ENCODE measurements at places on chromosomes 7 and 10.

DNA sequence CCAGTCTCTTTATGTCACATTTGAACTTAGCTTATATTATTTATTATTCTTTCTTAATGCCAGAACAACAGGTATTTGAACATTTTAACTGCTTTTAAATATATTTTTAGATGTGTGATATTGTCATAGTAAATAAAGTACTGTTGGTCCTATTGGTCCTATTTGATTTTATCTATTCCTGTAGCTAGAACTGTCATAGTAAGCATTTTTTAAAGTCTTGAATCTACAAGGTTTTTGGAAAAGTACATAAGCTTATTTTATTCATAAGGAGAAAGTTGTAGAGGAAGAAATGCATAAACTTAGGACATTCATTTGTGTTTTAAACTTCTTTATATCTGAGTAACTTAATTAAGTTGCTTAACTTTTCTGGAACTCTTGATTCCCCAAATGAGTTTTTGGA lies 136.0 kb downstream of the PHF14 start:
- DNase-seq, result no peak

DNA sequence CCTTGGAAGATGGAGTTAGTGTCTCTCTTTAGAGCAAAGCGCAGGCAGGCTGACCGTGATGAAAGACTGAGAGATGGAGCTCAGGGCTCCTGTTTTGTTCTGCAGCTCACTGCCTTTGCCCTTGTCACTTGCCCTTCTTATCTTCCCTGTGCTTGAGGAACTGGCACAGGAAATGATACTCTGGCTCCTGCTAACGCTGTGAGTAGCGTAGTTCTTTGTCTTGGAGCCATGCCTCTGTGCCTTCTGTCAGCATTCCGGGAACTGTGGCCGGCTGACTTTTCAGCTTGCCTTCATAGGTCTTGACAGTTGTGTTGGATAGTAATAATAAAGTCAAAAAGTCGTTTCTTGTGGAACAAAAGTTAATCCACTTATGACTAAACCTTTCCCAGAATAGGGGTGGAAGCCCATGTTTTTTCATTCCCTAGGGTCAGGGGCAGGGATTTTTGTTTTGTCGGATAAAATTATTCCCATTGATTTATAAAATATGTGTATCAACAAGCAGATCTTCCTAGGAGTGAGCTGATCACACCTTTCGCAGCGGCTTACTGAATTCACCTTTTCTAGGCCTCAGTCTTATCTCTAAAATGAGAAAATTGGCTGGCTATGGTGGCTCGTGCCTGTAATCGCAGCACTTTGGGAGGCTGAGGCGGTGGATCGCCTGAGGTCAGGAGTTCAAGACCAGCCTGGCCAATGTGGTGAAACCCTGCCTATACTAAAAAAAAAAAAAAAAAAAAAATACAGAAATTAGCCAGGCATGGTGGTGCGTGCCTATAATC lies 16.6 kb upstream of the TMEM236 start:
- no peak for DNase-seq

DNA sequence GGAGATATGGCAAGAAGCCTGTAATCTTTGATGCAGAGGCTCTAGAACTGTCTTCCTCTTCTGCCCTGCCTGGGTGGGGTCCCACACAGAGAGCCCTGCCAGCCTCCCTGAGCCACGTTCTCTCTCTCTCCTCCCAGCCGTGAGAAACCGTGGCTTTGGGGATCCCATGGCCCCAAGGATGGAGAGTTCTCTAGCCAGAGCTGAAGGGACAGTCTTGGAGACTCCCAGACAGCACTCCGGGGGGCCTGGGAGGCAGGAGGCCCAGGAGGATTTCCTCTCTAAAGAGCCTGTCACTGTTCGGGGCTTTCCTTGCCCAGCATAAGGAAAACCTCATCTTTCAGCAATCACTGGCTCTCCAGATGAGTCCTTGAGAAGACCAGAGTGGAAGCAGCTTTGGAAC lies 227.1 kb downstream of the ARHGAP12 start:
- no peak for DNase-seq

- DNase-seq, result no peak
Measured at GRCh38 chr7:117011419-117012260, 58.3 kb downstream of the ST7 start.

DNA sequence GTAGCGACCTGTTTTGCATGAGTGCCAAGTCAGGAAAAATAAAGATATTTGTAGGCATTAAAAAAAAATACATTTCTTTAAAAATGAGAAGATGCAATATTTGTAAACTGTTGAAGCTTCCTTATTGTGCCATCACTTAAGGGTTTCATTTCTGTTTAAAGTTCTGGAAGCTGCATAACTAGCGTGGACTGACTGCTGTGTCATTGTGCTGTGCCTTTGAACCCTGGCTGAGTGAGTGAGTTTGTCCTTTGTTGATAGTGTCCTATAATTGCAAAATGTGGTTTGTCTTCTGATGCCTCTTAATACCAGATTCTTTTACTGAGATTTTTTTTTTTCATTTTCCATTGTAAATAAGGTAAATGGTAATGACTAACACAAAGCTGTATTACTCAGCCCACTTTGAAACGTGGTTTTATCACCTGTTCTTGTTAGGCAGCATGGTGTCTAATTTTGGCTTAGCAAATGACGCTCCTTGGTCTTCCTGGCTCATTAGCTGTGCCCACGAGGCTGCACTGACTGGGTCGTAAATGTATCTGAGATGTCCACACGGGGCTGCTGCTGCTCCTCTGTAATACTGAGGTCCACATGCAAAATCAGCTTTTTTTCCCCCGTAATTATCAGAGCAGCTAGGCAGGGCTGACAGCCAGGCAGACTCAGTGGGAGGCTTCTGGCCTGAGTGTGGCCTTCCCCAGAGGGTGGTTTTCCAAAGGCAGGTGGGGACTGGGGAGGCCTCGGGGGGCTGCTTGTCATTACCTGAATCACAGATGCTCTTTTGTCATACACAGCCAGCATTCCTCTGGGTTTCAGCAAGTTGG lies 14.8 kb downstream of the ZSCAN25 start:
- no peak for DNase-seq

DNA sequence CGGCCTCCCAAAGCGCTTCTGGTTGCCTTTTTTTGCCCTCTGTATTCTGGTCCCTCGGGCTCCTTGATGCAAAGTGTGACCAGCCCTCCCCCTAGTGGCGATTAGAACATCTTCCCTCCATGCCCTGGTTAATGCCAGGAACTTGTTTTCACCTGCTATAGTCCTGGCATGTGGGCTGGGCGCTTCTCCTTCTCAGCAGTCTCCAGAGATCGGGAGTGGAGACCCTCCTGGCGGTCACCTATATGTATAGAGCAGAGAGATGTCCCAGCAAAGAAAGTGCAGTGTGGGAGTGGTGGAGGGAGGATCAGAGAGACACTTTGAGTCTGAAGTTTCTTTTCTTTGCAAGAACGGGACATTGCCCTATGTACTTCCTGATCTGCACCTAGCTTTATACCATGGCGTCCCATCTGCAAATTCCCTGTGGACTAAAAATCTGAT lies 264.1 kb downstream of the OTUD1 start:
- peak; percentile 92 for DNase-seq

GRCh38 chr7:95901006-95901405 lies 128.7 kb downstream of the DYNC1I1 start:
- no peak for DNase-seq

GRCh38 chr10:77669892-77670291 lies 32.3 kb upstream of the KCNMA1 start:
- no peak for DNase-seq

GRCh38 chr7:106813705-106814305 lies 51.3 kb upstream of the PIK3CG start:
- no peak for DNase-seq

- peak; percentile 35 for DNase-seq
Measured at GRCh38 chr7:55571511-55572377, 558 bp downstream of the VOPP1 start.
